A172 (cell line): ENCODE measurements at places on chromosomes 1 and 21. TPM values are rescaled to one million over a fixed set of nuclear protein-coding genes. Genes with fewer than 3 reads are reported as not detected.

MRAP gene
- total RNA-seq, result not detected in 2 replicates

GABRD gene
- 0.07 and 0.26 TPM in 2 replicates for total RNA-seq

- no peak for DNase-seq
Measured at GRCh38 chr1:184407816-184408510, 21.1 kb downstream of the C1orf21 start.

GRCh38 chr21:44758781-44759627 is 42.6 kb downstream of the UBE2G2 start:
- no peak for DNase-seq

- no peak for DNase-seq
Measured at GRCh38 chr21:40681164-40681859, 165.6 kb downstream of the DSCAM start.

- DNase-seq, result no peak
Measured at GRCh38 chr1:25458541-25459298, 28.0 kb downstream of the MACO1 start.

GRCh38 chr1:110628323-110629105 is 22.4 kb upstream of the KCNA2 start:
- DNase-seq, result no peak

- DNase-seq, result no peak
Measured at GRCh38 chr1:41882486-41882885, 36.2 kb downstream of the HIVEP3 start.

GRCh38 chr1:229156872-229157271 is 114.0 kb upstream of the RAB4A start:
- DNase-seq, result peak; percentile 15

GRCh38 chr1:223700942-223701637 is 11.2 kb upstream of the CAPN2 start:
- DNase-seq, result peak; percentile 99

DNA sequence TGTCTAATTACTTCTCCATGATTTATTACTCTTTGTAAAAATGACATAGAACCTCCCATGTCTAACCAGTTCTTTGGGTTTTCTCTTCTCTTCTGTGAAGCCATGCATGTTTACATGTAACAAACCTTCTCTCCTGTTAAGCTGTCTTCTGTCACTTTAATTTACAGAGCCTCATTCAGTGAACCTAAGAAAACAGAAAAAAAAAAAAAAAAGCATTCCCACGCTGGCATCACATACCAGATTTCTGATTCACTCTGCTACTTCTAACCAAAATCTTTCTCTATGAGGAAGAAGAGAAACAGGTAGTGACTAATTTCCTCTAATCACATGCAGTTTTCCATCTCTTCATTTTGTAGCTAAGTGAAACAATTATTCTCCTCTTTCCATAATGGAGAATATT is 141.4 kb upstream of the CXADR start:
- DNase-seq, result peak; percentile 77
